ENCODE measurements at places on chromosomes 12 and 14. TPM values are rescaled to one million over a fixed set of nuclear protein-coding genes. Genes with fewer than 3 reads are reported as not detected.
A peak's percentile ranks its signal among the peaks of the same experiment; 100 is the strongest.

Gene CRY1
- 16.6 TPM for total RNA-seq

Gene STON2
- 3.0 TPM for total RNA-seq

Gene GALNT8
- 1.8 TPM for total RNA-seq

- no peaks in the 10 kb centered on the region for H3K27me3 ChIP-seq
- H3K4me3 ChIP-seq = no peak overlapping the region
- H3K27ac ChIP-seq = peak overlapping the region; percentile 7
- H3K4me1 ChIP-seq = peaks cover 3% of the 10 kb centered on the region
- no peak for DNase-seq
Observed at GRCh38 chr12:55955344-55955743, 10.5 kb downstream of the PMEL start.

DNA sequence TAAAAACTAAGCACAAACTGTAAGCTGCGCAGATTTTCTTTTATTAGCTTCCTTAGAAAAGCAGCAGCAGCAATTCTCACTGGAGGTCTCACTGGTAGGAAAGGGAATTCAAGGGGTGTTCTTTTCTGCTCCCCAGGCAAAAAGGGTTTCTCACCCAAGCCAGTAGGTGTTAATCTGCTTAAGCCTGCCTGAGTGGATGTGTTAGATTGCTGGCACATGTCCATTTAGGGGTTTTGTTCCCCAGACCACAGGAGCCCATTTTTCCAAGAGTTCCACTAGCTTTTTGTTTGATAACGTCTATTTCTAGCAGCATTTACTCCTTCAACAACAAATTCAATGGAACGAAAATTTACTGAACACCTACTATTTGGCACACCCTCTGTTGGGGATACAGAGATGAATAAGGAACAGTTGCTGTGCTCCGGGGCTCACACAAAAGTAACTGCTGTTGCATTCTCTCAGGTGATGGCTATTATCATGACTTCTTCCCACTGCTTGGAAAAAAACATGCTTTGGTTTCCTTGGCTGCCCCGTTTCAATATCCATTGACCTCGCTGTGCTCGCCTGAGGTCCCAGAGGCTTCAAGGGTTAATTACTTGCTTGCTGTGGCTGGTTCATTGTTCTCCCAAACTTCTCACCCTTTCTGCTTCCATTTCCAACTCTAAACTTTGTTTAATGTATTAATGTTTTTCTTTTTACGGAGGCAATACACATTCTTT, 31.1 kb upstream of the RIC8B start:
- no peak overlapping the region for H3K27ac ChIP-seq
- no peak for DNase-seq
- H3K27me3 ChIP-seq = peaks cover 5% of the 10 kb centered on the region
- H3K4me1 ChIP-seq = peaks cover 16% of the 10 kb centered on the region

DNA sequence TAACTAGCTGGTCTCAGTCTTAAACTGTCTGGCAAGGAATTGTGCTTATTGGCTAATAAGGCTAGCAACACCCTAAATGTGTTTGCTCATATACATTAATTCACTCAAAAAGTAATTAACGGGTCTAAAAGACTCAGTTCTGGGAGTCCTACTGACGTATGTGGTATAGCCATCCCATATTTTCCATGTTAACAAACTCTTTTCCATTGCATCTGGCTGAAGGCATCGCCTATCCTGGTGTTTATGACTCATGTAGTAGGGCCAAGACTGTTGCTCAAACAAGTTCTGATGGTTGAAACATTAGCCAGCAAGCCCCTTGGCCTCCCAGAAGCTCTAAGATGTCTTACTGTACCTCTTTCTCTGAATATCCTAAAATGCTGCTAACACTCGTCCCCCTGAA, 98.5 kb downstream of the PHLDA1 start:
- H3K4me1 ChIP-seq = peaks cover 34% of the 10 kb centered on the region
- H3K4me3 ChIP-seq = no peak overlapping the region
- H3K27me3 ChIP-seq = peaks cover 5% of the 10 kb centered on the region
- peaks cover 11% of the 10 kb centered on the region for H3K36me3 ChIP-seq
